ENCODE measurements at places on chromosomes 12 and 14. TPM values are rescaled to one million over a fixed set of nuclear protein-coding genes. Genes with fewer than 3 reads are reported as not detected.

GRCh38 chr14:28876572-28876945 is 110.0 kb downstream of the FOXG1 start:
- DNase-seq = no peak

GRCh38 chr14:68362846-68363245 is 430.0 kb downstream of the ZFP36L1 start:
- no peak for DNase-seq

GRCh38 chr12:92973614-92974013 is 44.5 kb upstream of the EEA1 start:
- no peak for DNase-seq

Gene RHEBL1
- total RNA-seq = 0.38 TPM

Gene LRRC10
- 30.3 TPM for total RNA-seq

Gene TC2N
- total RNA-seq = 1.7 TPM
